ENCODE measurements at places on chromosomes 4 and X.

DNA sequence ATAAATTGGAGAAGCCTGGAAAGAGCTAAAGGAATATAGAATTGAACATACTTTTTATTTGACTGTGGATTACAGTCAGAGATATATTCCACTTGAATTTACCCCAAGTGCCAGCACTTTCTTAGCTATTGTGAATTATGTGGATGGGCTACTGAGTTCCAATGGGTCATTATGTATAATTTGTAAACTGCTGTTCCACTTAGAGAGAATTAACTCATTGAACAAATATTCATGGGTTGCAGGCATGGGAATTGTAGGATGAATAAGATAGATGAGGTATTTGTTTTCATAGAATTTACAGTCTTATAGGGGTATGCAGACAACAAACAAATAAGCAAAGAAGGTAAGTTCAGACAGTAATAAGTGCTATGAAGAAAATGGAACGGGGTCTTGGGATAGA, 195.7 kb downstream of the SHROOM3 start:
- DNase-seq: no peak

- DNase-seq: no peak
These were observed 24.4 kb upstream of the FAM47B start for GRCh38 chrX:34918091-34918736.

DNA sequence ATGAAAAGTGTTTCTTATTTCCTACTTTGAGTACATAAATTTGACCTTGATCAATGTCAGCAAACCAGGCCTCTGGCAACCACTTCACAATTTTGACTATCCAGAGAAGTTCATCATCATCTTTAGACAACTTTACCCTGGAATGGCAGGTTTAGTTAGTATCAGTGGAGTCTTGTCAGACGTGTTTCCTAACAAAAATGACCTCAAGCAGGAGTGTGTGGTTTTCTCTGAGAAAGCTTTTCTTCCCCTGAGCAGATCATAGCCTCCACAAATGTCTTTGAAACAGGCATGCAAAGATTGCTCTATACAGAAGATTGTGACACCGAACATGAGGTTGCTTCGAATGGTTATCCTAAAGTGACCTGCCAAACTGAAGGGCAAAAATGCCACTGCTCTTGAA, 642.3 kb downstream of the RPA4 start:
- DNase-seq: no peak

GRCh38 chrX:109890910-109891502, 111.9 kb upstream of the TMEM164 start:
- no peak for DNase-seq

DNA sequence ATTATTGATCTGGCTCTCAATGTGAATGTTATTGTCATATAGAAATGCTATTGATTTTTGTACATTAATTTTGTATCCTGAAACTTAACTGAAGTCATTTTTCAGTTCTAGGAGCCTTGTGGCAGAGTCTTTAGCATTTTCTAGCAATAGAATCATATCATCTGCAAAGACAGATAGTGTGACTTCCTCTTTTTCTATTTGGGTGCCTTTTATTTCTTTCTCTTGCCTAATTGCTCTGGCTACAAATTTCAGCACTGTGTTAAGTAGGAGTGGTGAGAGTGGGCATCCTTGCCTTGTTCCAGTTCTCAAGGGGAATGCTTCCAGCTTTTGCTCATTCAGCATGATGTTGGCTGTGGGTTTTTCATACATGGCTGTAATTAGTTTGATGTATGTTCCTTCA, 102.7 kb downstream of the SH3BGRL start:
- DNase-seq: no peak

DNA sequence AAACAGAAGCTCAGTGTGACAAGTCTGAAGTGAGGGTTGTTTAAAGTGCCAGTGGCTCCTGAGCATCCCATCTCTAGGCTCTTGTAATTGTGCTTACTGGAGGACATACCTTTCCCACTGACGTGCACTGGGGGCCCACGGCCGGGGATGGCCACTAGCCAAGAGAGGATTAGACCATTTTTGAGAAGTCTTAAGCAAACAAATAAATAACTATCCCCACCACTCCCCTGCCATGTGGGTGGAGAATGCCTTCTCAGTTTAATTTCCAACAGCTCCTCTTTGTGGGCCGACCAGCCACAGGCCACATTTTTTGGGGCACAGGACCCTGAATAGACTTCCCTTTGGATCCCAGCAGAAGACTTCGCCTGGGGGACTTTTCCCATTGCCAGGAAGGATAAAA, 125.0 kb upstream of the MSX1 start:
- DNase-seq: no peak

GRCh38 chr4:145483514-145483913, 1.9 kb downstream of the SMAD1 start:
- DNase-seq: no peak

GRCh38 chr4:1041147-1041935, 29.9 kb downstream of the FGFRL1 start:
- DNase-seq: no peak

DNA sequence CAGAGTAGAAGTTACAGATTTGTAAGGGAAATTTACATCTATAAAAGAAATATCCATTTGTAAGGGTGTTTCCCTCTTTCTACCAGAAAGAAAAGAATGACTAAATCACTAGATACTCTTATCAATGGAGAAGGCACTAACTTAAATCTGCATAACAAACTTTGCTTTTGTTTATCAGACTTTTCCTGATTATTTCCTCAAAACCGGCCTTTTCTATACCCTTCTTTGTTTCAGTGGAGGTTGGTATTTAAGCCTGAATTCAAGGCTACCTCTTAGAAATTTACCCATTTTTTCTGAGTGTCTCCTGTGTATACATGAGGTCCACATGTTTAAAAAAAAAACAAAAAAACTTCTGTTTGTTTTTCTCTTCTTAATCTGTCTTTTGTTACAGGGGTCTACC, 80.4 kb upstream of the GRPR start:
- no peak for DNase-seq

DNA sequence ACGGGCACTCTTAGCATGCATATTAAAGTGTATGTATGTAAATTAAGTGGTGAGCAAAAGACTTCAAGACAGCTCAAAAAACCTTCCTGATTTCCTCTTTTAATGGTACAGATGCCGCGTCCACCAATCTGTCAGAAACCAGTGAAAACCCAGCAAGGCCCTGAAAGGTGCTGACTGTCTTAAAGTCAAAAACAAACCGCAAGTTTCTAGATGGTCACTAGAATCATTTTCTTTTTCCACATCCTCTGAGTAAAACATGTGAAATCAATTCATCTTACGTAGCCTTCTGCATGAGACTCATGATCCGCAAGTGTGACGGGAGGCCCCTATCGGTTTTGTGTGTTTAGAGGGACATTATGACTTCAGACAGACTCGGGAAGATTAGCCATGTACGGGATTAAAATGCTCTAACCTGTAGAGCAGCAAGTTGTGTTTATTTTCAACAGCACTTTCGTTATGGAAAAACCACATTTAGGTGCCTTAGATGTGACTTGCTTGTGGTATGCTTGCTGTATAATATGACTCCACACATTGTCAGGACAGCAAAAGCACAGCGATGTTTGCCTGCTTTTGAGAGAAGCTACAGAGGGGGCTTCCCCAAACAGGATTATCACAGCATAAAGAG, 88.2 kb upstream of the STS start:
- no peak for DNase-seq

DNA sequence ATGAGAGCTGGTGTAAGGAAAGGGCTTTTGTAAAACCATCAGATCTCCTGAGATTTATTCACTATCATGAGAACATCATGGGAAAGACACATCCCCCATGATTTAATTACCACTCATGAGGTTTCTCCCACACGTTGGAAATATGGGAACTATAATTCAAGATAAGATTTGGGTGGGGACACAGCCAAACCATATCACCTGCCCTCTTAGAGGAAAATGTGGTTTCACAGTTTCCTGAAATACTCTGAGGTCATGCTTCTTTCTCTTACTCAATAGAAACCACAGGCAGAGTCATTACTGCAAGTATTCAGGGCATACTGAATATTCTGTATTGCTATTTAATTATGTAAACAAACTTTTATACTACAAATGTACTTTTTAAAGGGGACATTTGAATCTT, 1453.3 kb downstream of the PCDH18 start:
- DNase-seq: no peak

DNA sequence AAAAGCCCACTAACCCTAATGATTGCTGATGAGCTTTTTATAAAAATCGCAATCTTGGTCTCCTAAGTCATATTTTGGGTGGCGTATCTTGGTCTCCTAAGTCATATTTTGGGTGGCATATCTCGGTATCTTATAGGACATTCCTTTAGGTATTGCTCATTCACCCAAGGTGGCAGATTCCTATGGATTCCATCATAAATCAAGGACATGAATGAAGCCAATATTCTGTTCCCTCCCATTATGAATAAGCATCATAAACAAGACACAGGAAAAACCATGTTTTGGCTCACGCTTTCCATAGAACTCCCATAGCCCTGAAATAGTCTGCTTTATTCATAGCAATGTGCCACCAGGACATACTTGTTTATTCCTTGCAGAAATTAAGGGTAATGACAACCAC, 95.0 kb upstream of the CD99 start:
- DNase-seq: no peak

DNA sequence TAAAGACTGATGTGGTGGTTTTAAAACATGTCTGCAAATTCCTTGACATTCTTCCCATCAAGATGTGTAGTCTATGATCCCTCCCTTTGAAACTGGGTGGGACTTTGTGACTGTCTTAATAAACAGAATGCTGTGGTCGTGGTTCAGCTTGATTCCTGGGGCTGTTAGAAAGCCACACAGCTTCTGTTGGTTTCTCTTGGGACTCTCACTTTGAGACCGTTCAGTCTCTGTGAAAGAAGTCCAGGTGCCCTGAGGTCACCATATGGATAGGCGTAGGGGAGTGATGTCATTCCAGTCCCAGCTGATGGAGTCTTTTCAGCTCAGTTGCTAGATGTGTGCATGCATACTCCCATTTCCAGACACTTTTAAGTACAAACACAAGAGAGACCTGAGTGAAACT, 216.6 kb downstream of the KDR start:
- no peak for DNase-seq

- no peak for DNase-seq
These were observed 50.4 kb downstream of the GSTCD start for GRCh38 chr4:105758958-105759357.

GRCh38 chr4:146212781-146213180, 1.6 kb upstream of the REELD1 start:
- DNase-seq: no peak

- DNase-seq: no peak
These were observed 27.9 kb upstream of the UGT2B4 start for GRCh38 chr4:69523385-69524132.

- DNase-seq: no peak
These were observed 210.7 kb upstream of the MAD2L1 start for GRCh38 chr4:120277391-120277790.

DNA sequence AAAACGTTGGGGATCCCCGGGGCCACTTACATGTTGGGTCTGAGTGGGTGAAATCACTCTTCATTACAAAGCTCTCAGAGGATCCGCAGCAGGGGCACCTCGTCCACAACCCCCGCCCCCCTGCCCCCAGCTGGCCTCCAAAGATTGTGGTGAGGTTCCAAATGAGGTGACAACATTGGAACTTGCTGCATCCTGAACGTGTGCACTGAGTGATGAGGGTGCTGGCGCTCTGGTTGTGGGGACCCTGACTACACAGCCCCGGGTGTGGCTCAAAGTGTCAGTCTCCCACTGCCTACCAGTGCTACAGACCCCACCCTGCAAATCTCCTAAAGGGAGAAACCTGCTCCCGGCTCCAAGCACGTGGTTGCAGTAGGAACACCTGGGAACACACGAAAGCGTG, 111.9 kb downstream of the PHKA2 start:
- DNase-seq: no peak

- no peak for DNase-seq
These were observed 47.4 kb downstream of the FGF2 start for GRCh38 chr4:122873821-122874593.

DNA sequence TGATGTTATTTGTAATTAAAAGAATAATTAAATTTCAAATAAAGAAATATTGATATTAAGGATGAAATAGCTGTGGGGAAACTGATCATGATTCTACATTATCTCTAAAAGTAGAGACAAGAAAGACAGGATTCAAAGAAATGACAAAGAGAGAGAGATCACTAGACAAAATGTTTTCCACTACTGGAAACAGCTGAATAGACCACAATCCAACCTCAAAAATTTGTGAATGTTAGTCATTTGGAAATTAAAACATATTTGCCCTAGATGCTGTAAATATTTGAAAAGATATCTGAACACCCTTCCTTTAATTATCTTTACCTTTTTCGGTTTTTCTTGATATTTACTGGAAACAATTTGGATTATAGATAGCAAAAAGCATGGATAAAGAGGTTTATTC, 414.9 kb downstream of the CENPC start:
- no peak for DNase-seq

- DNase-seq: no peak
These were observed 3.4 kb downstream of the TENM3 start for GRCh38 chr4:182246401-182247205.

DNA sequence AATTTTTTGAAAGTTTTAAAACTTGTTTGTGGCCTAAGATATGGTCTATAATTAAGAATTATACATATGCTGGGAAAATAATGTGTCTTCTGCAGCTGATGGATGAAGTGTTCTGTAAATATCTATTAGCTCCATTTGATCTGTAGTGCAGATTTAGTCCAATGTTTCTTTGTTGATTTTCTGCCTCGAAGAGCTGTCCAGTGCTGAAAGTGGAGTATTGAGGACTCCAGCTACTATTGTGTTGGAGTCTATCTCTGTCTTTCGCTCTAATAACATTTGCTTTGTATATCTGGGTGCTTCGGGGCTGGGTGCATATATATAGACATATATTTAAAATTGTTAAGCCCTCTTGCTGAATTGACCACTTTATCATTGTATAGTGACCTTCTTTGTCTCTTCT, 2127.3 kb downstream of the PCDH7 start:
- DNase-seq: no peak

DNA sequence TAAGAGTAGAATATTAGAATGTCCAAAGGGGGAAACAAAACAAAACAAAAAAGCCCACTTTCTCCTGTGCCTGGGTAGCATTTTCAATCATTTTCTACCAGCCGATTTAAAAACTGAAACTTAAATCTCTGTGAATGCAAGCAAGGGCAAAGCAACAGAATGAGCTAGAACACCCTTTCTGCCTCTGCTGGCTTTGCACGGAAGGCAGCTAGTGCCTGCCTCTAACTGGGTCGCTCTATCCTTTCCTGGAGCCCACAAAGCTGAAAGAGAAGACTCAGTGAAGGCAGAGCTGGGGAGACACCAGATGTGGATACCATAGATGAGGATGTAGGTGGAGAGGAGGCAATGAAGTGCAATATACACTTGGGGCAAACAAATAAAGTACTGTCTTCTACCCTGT, 248.9 kb upstream of the TTC29 start:
- no peak for DNase-seq

Measured in cortex of kidney (tissue), 1 donor.